Lower lobe of right lung (tissue), 2 donors: ENCODE measurements at places on chromosomes 7 and 10. TPM values are rescaled to one million over a fixed set of nuclear protein-coding genes. Genes with fewer than 3 reads are reported as not detected.

GRCh38 chr7:151719031-151719896 lies 157.7 kb downstream of the PRKAG2 start:
- H3K36me3 ChIP-seq, result no peaks in the 10 kb centered on the region
- H3K4me3 ChIP-seq, result no peak overlapping the region
- no peak overlapping the region for H3K27ac ChIP-seq
- H3K27me3 ChIP-seq, result no peaks in the 10 kb centered on the region
- DNase-seq, result no peak

GRCh38 chr7:157558875-157559595 lies 222.2 kb downstream of the DNAJB6 start:
- no peaks in the 10 kb centered on the region for H3K27me3 ChIP-seq
- DNase-seq, result peak; percentile 37
- no peaks in the 10 kb centered on the region for H3K4me1 ChIP-seq
- H3K27ac ChIP-seq, result no peak overlapping the region
- H3K4me3 ChIP-seq, result no peak overlapping the region

DNA sequence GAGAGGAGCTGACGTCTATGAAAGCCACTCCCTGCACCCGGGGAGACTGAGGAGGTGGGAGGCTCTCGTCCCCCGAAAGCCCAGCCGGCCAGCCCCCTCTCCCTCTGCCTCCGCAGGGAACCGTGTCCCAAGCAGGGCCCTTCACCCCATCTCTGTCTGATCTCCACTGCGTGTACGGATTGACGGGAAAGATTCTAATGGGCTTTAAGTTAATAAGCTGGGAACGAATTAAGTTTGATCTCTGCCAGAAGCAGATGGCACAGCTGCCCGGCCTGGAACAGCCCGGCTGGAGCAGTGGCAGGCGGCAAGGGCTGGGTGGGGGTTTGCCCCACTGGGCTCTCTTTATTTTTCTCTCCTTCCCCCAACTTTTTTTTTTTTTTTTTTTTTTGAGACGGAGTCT lies 6.1 kb upstream of the SLC29A4 start:
- H3K4me1 ChIP-seq, result no peaks in the 10 kb centered on the region
- H3K4me3 ChIP-seq, result no peak overlapping the region
- no peaks in the 10 kb centered on the region for H3K36me3 ChIP-seq
- no peak for DNase-seq
- H3K27me3 ChIP-seq, result no peaks in the 10 kb centered on the region

- no peak overlapping the region for H3K27ac ChIP-seq
- no peak for DNase-seq
- peaks cover 9% of the 10 kb centered on the region for H3K4me1 ChIP-seq
These were observed 23.5 kb downstream of the POLL start for GRCh38 chr10:101564490-101564991.

GRCh38 chr10:79066411-79067240 lies 2.1 kb upstream of the ZMIZ1 start:
- DNase-seq, result peak; percentile 35
- H3K36me3 ChIP-seq, result no peaks in the 10 kb centered on the region
- H3K4me3 ChIP-seq, result peak overlapping the region; percentile 86
- H3K27me3 ChIP-seq, result no peaks in the 10 kb centered on the region
- H3K27ac ChIP-seq, result peak overlapping the region; percentile 95

- no peaks in the 10 kb centered on the region for H3K4me1 ChIP-seq
- no peaks in the 10 kb centered on the region for H3K27me3 ChIP-seq
- DNase-seq, result no peak
- no peak overlapping the region for H3K4me3 ChIP-seq
- H3K27ac ChIP-seq, result no peak overlapping the region
- no peaks in the 10 kb centered on the region for H3K36me3 ChIP-seq
These were observed 102.2 kb upstream of the DIP2C start for GRCh38 chr10:791639-792038.

- peaks cover 30% of the 10 kb centered on the region for H3K36me3 ChIP-seq
- no peaks in the 10 kb centered on the region for H3K27me3 ChIP-seq
- peaks cover 14% of the 10 kb centered on the region for H3K4me1 ChIP-seq
- no peak overlapping the region for H3K4me3 ChIP-seq
- H3K27ac ChIP-seq, result no peak overlapping the region
These were observed 36.2 kb downstream of the GOT1 start for GRCh38 chr10:99394256-99394655.

- H3K27ac ChIP-seq, result no peak overlapping the region
- H3K4me1 ChIP-seq, result no peaks in the 10 kb centered on the region
- DNase-seq, result no peak
- H3K4me3 ChIP-seq, result no peak overlapping the region
- H3K27me3 ChIP-seq, result no peaks in the 10 kb centered on the region
These were observed 90.9 kb upstream of the ZNF804B start for GRCh38 chr7:88668591-88668990.

- no peak overlapping the region for H3K4me3 ChIP-seq
- H3K4me1 ChIP-seq, result peaks cover 7% of the 10 kb centered on the region
- H3K27me3 ChIP-seq, result peaks cover 8% of the 10 kb centered on the region
- H3K27ac ChIP-seq, result no peak overlapping the region
These were observed 4.3 kb downstream of the GSTO2 start for GRCh38 chr10:104273286-104273685.

DNA sequence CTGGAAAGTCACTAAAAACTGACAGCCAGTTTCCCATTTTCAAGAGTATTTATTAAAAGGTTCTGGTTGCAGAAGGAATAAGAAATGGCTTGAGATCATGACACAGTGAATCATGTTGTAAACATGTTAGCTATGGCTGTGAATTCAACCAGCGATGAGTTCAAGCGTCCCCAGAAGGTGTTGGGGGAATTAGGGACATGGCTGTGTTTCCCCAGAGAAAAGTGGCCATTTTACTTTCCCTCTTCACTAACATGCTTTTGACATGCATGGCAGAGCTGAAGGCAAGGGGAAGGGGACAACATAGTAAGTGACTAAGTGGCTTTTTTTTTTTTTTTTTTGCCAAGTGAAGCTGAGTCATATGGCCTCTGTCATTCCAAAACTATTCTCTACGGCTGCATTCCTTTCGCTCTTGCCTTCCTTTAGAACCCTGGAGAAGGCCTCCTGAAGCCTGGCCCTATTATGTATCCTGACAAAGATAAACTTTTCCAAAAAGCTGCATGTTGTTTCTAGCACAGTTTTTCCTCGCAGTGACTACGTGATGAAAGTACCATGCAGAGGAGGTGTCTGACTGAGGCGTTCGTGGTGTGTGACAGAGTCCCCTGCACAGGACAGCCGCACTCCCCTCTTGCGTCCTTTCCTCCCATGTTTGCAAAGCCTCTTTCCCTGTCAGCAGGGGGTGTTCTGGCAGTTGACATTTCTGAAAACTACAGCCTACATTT lies 46.9 kb downstream of the EGFR start:
- H3K27me3 ChIP-seq, result no peaks in the 10 kb centered on the region
- H3K4me3 ChIP-seq, result no peak overlapping the region
- DNase-seq, result no peak
- H3K36me3 ChIP-seq, result no peaks in the 10 kb centered on the region

GRCh38 chr7:31267486-31267885 lies 73.0 kb downstream of the NEUROD6 start:
- DNase-seq, result no peak
- H3K4me3 ChIP-seq, result no peak overlapping the region

DNA sequence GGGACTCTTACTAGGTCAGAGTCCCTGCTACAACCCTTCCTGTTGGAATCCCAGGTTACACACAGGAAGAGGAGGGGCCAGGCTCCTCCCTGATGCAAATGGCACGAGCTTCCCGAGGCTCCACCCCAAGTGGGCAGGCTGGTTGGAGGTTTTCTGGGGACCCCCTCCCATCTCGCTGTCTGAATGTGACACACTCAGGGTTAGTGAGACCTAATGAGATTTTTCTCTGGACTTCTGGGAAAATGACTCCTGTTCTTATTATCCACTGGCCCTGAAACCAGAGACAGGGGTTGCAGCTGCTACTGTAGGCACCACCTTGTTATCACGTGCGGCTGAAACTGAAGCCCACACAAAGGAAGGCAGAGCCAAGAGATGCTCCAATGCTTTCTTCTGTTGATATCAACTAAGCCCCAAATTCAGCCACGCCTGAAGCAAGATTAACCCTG lies 103.3 kb downstream of the FAM107B start:
- peaks cover 12% of the 10 kb centered on the region for H3K4me1 ChIP-seq
- peak overlapping the region; percentile 42 for H3K27ac ChIP-seq
- H3K36me3 ChIP-seq, result no peaks in the 10 kb centered on the region
- DNase-seq, result no peak
- H3K4me3 ChIP-seq, result no peak overlapping the region

GRCh38 chr10:77045085-77045484 lies 592.5 kb downstream of the KCNMA1 start:
- DNase-seq, result no peak
- H3K27ac ChIP-seq, result no peak overlapping the region
- H3K4me3 ChIP-seq, result no peak overlapping the region
- no peaks in the 10 kb centered on the region for H3K27me3 ChIP-seq
- H3K4me1 ChIP-seq, result peaks cover 9% of the 10 kb centered on the region

- peaks cover 24% of the 10 kb centered on the region for H3K4me1 ChIP-seq
- no peaks in the 10 kb centered on the region for H3K27me3 ChIP-seq
These were observed 22.8 kb upstream of the ANKRD2 start for GRCh38 chr10:97549587-97550322.

DNA sequence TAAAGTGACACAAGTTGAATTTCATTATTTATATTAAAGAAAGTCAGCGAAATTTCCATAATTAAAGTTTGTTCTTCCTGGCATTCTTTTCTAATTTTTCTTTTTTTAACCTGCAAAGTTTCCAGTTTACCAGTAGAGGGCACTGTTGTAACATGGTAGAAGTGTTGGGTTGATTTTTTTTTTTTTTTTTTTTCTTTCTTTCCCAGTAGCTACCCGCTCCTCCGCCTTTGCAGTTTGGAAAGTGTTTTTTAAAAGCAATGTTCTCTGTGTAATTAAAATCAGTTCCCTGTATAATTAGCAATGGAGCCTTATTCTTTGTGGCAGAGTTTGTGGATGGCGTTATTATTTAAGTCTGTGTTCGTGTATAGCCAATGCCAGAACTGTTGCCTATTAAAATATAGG lies 53.7 kb downstream of the TAF3 start:
- no peak for DNase-seq
- H3K27ac ChIP-seq, result no peak overlapping the region
- H3K36me3 ChIP-seq, result no peaks in the 10 kb centered on the region
- peaks cover 4% of the 10 kb centered on the region for H3K4me1 ChIP-seq

DNA sequence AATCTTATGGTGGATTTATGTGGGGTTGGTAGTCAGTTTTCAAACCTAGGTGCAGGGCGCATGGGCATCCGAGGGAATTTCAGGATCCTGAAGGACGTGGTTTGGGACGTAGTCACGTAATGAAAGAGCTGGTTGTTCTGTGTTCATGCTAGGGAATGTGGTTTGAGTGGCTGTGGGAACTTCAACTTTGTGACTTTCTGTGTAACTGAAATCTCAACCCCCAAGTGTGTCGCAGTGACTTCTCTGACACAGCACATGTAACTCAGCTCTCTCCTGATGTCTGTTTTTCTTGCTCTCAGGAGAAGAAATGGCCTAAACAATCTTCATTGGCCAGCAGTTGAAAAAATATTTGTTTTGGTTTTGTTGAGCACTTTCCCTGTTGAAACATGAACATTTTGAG lies 199.0 kb downstream of the PTEN start:
- no peak overlapping the region for H3K4me3 ChIP-seq
- no peaks in the 10 kb centered on the region for H3K27me3 ChIP-seq
- peak overlapping the region; percentile 56 for H3K27ac ChIP-seq
- DNase-seq, result no peak

DNA sequence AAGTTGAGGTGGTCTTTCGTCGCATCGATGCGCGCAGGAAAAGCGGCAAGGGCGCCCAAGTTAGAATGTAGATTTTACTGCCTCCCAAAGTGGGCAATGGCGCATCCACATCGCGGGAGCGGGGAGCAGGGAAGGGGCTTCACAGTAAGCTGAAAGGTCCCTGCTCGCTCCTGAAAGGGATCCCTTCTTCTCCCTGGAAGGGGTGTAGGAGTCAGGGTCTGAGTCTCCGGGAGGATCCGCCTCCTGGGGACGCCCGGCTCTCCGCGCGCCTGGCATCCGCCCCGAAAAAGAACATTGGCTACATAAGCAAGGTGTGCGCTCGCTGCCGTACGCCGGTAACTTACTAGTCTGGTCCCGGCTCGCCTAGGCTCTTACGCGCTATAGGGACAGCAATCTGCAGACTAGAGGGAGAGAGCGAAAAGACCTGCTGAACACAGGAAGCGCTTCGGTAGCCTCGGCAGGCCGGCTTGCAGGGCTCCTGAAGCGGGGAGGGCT lies 804 bp downstream of the UNC5B start:
- peak overlapping the region; percentile 84 for H3K27ac ChIP-seq
- DNase-seq, result peak; percentile 80
- peaks cover 51% of the 10 kb centered on the region for H3K4me1 ChIP-seq
- peaks cover 23% of the 10 kb centered on the region for H3K27me3 ChIP-seq
- H3K36me3 ChIP-seq, result no peaks in the 10 kb centered on the region
- peak overlapping the region; percentile 90 for H3K4me3 ChIP-seq

- H3K4me3 ChIP-seq, result peak overlapping the region; percentile 80
- H3K36me3 ChIP-seq, result no peaks in the 10 kb centered on the region
These were observed 815 bp downstream of the CCSER2 start for GRCh38 chr10:84329196-84329611.

DNA sequence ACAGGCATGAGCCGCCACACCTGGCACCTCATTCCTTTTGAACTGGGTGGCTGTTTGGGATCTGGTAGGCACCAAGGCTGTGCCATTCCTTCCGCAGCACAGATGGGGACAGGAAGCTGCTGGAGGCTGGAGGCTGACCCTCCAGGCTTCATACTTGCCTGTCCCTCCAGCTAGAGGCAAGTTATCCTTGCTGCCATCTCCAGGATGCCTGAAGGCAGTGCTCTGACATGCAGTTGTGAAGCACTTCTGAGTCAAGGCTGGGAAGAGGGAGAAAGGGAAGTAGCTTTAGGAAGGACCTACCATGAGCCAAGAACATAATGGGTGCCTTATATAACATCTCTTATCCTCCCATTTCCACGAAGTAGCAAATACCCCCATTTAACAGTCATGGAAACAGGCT lies 9.5 kb downstream of the MARVELD1 start:
- no peak overlapping the region for H3K27ac ChIP-seq
- H3K27me3 ChIP-seq, result no peaks in the 10 kb centered on the region
- H3K4me1 ChIP-seq, result peaks cover 14% of the 10 kb centered on the region
- no peak overlapping the region for H3K4me3 ChIP-seq
- DNase-seq, result no peak
- H3K36me3 ChIP-seq, result peaks cover 6% of the 10 kb centered on the region

GRCh38 chr7:103630318-103630717 lies 184.3 kb upstream of the SLC26A5 start:
- H3K27me3 ChIP-seq, result no peaks in the 10 kb centered on the region
- no peaks in the 10 kb centered on the region for H3K4me1 ChIP-seq
- no peak overlapping the region for H3K27ac ChIP-seq
- DNase-seq, result no peak
- no peak overlapping the region for H3K4me3 ChIP-seq

The OPALIN gene
- not detected for total RNA-seq

The ODAD2 gene
- total RNA-seq, result 4.5 TPM

The TRIM50 gene
- not detected for total RNA-seq

The THSD7A gene
- 7.2 TPM for total RNA-seq

The CCDC71L gene
- total RNA-seq, result 24.1 TPM

The PDE1C gene
- 15.5 TPM for total RNA-seq

The CCDC172 gene
- not detected for total RNA-seq

The CPED1 gene
- total RNA-seq, result 38.6 TPM

The STOX1 gene
- 2.5 TPM for total RNA-seq
